ENCODE measurements at places on chromosomes 4 and X.
A peak's percentile ranks its signal among the peaks of the same experiment; 100 is the strongest.

GRCh38 chr4:184854673-184855072 lies 28.9 kb upstream of the ACSL1 start:
- DNase-seq: peak; percentile 95

- no peak for DNase-seq
Measured at GRCh38 chr4:30538794-30539193, 181.4 kb upstream of the PCDH7 start.

- no peak for DNase-seq
Measured at GRCh38 chr4:64533637-64534036, 124.4 kb upstream of the TECRL start.

- DNase-seq: no peak
Measured at GRCh38 chr4:184853436-184853835, 27.7 kb upstream of the ACSL1 start.

- no peak for DNase-seq
Measured at GRCh38 chr4:113744667-113745240, 16.8 kb downstream of the CAMK2D start.

- DNase-seq: no peak
Measured at GRCh38 chrX:139120760-139121159, 409.2 kb upstream of the FGF13 start.

- no peak for DNase-seq
Measured at GRCh38 chrX:71846429-71846828, 64.2 kb upstream of the NHSL2 start.

DNA sequence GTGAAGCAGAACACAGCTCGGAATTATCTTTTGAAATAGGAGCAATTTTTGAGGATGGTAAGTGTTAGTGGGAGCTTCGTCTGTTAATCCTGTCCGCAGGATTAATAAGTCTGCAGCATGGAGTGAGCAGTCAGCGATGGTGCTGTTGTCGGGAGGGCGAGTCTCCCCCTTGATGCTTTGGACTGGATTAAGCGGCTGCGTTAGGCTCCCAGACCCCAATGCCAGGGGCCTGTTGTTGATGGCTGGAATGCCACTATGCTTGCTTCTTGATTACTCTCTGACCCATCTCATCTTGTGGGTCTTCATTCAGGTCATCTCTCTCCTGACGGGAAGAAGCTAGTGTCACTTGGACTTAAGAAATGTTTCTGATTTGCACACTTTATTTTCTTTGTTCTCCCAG lies 332.6 kb downstream of the ARHGAP10 start:
- no peak for DNase-seq

- no peak for DNase-seq
Measured at GRCh38 chrX:111568354-111568753, 56.9 kb downstream of the SERTM2 start.

DNA sequence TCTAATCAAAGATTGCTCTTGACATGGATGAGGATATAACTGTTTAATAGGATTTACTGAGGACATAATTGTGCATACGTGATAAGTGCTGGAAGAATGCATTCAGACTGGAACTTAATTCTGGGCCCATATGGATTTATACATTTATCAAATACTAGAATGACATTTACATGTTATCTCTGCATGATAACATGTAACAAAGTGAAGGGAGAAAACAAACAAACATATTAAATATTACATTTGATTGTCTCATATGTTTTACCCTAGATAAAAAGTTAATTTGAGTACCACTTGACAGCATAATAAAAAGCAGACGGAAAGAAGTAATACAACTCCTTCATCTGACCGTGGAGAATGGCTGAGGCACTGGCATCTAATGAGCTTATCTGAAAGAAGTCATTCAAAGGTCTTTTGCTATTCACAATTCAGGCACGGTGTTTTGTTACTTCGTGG lies 297.8 kb downstream of the PPP3CA start:
- no peak for DNase-seq

GRCh38 chr4:101501421-101501820 lies 154.1 kb upstream of the PPP3CA start:
- DNase-seq: no peak

- DNase-seq: peak; percentile 69
Measured at GRCh38 chr4:151641167-151641566, 119.6 kb downstream of the GATB start.

GRCh38 chr4:32268863-32269262 lies 1548.7 kb downstream of the PCDH7 start:
- peak; percentile 31 for DNase-seq

- DNase-seq: no peak
Measured at GRCh38 chrX:133294126-133294525, 76.0 kb upstream of the TFDP3 start.

DNA sequence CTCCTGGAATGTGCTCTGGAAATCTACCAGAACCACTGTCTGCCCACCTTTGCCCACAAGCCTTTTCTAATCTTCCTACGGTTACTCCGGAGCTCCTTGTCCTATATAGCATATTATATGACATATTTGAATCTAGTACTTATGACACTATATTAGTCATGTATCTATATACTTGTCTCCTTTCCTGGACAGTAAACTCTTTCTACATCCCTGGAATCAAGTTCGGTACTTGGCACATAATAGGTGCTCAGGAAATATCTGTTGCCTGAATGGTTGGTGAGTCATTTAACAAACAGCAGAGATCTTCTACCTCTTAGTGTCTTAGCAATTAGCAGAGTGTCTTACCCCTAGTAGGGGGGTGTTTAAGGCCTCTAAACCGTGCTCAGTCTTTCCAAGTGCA lies 123.6 kb downstream of the RELL1 start:
- no peak for DNase-seq

GRCh38 chrX:97126020-97126419 lies 242.3 kb downstream of the RPA4 start:
- DNase-seq: no peak

DNA sequence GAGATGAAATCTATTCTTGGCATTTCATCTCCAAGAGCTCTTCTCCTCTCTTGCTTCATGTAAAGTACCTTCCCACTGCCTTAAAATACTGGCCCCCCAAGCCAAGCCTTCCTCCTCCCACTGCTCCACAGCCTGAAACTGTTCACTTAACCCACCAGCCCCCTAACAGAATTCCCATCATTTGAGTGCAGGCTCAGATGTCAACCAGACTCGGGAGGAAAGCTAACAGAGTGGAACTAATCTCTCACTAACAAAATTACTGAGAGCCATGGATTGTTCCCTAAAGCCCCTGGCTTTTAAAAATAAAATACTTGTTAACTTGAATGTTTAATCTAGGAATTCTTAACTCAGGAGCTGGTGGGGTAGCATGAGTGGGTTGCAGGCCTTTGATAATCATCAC lies 7.1 kb upstream of the DCUN1D4 start:
- DNase-seq: no peak

GRCh38 chr4:25058796-25059195 lies 28.1 kb upstream of the LGI2 start:
- DNase-seq: no peak

DNA sequence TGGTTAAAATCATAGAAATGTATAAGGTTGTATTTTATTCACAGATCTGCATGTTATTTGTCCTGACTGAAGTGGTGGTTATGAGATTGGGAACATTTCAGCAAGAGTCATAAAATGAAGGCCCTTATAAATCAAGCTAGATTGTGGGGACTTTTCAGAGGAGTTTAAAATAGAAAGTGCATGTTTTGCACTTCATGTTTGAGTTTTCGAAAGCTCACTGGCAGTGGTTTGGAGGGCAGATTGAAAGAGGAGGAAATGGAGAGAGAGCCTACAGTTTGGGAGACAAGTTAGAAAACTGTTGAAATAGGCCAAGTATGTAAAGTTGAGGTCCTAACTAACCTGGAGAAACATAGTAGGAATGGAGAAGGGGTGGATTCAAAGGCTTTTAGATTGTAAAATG lies 124.9 kb downstream of the KDM6A start:
- no peak for DNase-seq

DNA sequence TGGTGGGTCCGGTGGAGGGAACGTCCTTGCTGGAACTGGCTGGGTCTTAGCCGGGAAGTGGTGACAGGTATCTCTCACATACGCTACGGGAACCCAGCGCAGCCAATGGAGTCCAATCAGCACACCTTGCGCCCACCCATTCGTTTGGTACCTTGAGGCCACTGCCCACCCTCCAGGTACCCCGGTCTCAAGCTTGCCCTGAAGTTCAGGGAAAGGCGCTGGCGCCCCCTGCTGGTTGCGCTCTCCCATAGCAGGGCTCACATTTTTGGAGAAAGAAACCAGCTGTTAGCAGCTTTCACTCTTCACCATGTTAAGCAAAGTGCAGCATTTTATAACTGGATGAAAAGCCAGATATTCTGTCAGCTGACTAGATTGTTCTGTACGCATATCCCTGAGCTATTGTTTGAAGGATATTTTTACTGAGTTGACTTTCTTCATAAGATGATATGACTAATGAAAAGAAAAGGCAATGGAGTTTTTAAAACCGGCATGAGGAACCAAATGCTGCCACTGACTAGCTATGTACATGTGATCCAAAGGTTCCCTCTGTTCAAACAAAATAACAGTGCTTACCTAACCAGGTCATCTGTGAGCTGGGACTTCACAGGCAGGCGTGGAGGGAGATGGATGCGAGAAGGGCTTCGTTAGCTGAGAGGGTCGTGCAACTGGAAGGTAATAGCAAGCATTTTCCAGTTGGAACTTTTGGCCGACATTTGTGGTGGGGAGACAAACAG lies 43.7 kb downstream of the OTOP1 start:
- no peak for DNase-seq

DNA sequence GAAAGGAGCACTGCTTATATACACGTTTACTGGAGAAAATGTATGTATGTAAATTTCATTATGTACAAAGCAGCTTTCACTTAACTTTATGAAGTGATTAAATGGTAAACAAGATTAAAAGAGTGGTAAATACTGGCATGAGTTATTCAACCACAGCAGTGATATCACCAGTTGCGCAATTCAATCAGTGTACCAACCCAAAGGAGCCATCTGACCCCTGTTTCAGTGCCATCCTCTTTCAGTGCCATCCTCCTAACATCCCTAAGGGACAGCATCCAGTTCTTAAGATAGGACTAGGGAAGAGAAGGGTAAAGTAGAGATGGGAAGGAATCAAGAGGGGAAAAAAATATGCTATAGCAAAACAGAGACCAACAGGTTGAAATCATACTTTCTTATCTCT lies 16.2 kb downstream of the HPF1 start:
- no peak for DNase-seq

GRCh38 chr4:3470244-3471097 lies 7.4 kb downstream of the DOK7 start:
- DNase-seq: no peak

DNA sequence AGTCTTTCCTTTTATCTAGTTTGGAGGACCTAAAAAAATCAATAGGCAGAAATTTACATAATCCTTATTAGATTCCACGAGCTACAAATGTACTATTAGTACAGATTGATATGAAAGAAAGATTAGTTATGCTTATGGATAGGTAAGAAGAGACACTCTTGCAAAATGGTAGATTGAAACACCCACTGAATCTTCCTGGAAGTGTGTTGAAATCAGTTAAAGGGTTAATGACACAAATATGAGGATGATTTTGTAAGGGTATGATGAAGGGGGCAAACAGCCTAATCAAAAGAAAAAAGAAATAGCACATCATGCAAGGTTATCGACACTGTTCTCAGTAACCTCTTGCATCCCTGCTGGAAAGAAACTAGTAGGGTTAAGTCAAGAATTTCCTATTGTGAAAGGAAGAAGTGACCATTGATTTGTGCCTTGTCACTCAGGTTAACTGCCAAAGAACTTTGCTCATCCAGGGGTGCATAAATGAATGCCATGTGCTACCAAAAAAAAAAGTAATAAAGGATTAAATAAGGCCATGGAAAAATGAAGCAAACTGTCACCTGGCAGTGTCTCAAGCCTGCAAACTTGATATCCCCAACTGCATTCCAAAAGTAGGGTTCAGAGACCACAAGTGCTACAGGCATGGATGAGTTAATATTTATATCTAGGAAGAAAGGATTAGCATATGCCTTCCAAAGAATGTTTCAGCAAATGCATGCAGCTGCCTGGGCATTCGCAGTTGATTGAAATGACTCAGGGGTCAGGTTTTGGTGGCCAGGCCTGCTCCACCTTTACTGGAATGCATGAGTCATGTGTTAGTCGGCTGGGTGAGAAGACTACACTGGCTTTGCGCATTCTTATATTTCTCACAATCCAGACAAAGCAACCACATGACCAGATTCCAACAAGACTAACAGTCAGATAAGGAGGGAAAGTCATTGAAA lies 78.3 kb upstream of the ATXN3L start:
- no peak for DNase-seq

DNA sequence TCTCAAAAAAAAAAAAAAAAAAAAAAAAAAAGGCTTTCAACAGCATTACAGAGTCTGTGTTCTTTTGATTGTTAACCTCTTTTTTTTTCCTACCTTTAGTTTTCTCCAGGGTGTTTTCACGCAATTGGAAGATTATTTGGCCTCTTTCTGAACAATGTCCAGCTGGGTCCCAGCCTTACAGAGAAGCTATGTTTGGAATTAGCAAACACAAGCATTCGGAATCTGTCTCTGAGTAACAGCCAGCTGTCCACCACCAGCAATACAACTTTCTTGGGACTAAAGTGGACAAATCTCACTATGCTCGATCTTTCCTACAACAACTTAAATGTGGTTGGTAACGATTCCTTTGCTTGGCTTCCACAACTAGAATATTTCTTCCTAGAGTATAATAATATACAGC lies 13.3 kb downstream of the TLR3 start:
- DNase-seq: no peak

DNA sequence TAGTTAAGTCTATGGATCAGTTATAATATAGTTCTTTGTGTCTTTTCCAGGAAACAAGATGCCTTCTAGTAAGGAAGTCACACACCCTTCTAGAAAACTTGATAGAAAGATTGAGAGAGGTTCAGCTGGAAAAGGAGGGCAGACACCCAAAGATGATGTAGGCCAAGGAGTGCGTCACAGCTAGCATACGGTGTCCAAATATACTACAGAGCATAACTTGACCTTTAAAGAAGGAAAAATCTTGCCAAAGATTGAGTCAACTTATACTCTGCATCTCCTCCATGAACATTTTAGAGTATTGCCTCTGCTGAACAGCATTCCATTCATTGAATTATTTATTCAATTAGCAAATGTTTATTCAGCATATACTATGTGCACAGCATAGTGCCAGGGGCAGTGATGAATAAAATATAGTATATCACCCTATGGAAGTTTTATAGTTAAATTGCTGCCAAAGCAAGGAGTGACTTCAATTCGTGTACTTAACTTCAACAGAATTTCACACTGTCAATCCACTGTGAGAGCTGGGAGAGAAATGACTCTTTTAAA lies 51.9 kb upstream of the SLC6A14 start:
- no peak for DNase-seq

- no peak for DNase-seq
Measured at GRCh38 chr4:7444731-7445130, 10.0 kb upstream of the PSAPL1 start.

GRCh38 chr4:8010618-8011017 lies 71.0 kb upstream of the AFAP1 start:
- no peak for DNase-seq

All from AML-193 (cell line).